ENCODE measurements at places on chromosomes 12 and 14.

GRCh38 chr14:91244501-91244901 lies at the start of gene GPR68:
TSS of gene GPR68 (minus strand) at chr14:91244704. CDS start at chr14:91235050, 9,654 bp downstream.
- DNase-seq, result no peak

DNA sequence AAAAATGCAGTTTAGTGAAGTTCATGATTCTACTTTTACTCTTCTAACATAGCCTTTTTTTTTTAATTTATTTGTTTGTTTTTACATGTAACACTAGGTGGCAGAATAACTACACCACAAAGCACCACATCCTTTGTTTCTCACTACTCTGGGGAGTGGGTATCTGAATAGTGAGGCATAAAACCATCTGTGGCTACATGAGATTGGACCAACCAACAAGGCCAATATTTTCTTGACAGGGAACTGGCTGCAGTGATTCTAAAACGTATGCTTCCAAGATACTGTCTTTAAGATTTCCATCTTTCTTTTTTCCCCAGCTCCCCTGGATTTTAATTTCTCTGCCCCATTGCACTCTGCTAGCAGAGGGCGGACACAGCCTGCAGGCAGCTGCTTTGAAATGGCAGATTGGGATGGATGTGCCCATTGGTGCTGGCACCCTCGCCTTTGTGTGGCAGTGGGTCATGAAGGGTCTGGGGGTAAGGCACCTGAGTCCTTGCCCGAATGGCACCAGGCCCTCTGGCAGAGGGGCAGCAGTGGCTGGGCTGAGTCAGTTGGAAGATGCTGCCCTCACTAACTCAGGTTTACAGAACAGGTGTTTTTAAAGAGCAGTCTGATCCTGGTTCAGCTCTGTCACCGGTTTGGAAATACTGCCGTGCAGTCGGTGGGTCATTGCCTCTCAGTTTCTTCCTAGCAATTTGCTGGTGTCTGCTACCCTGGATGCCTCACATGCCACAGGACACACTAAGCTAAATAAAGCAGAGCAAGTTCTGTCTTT lies 429.1 kb downstream of the RAD51B start:
- no peak for DNase-seq

GRCh38 chr12:108468196-108468968 lies 46.7 kb upstream of the FICD start:
- peak; percentile 9 for DNase-seq

DNA sequence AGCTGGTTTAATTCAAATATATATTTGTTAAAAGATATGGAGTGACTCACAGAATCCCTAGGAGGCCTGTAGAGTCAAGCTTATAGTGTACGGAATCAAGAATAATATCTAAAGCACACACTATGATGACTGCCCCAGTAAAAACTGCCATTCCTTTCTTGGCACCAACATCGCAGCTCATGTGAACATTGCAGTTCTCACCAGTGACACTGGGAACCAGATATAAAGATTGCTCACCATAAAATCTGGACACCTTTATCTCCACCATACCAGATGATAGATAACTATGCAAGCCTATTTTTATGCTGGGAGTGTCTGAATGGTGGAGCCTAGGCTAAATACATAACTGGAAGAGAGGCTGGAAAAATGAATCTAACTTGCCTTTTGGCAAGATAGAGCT lies 463.9 kb upstream of the TBX3 start:
- no peak for DNase-seq

GRCh38 chr14:72613231-72613974 lies 280.5 kb downstream of the DPF3 start:
- DNase-seq, result no peak

All from CD8-positive, alpha-beta memory T cell (primary cell).